ENCODE measurements at places on chromosomes 2 and 18.

- no peak for DNase-seq
These were observed 171.2 kb downstream of the ZNF516 start for GRCh38 chr18:76323891-76324290.

DNA sequence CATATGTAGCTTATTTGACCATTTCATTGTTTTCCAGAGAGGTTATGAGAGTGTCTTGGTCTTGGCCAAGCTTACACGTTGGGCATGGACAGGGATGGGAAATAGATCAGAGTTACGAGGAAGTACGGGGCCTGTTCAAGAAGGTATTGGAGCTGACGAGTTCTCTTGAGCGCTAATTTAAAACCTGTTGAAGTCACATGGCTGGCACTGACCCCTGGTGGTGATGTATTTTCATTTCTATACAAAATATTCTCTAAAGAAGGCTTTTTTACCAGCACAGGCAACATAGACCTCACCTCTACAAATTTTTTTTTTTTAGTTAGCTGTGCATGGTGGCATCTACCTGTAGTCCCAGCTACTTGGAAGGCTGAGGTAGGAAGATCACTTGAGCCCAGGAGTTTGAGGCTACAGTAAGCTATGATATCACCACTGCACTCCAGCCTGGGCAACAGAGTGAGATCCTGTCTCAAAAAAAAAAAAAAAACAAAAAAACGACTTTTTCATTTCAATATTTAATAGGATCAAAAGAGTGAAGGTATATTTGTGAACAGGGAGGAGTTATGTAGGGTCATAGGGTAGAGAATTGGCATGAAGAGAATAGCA lies 19.6 kb downstream of the UGP2 start:
- no peak for DNase-seq

DNA sequence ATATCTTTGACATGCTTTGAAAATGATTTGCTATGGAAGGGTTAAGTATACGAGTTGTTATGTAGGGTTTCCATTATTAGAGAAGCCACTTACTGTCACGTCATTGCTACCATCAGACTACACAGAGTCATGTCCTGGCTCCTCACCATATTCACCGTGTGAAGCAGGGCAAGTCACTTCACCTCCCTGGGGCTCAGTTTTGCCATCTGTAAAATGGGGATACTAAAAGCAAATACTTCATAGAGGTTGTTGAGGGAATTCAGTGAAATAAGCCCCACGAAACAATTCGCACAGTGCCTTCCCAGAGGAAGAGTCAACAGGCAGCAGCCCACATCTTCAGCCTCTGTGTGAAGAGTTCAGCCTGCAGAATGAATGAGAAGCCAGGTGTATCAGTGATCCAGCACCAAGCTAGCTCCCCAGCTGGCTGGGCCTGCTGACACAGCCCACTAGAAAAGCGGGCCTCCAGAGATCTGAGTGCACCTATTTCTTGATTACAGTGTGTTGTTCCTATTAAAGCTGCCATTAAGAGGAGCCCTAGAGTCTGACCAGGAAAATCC lies 3.4 kb downstream of the DIPK1C start:
- no peak for DNase-seq

DNA sequence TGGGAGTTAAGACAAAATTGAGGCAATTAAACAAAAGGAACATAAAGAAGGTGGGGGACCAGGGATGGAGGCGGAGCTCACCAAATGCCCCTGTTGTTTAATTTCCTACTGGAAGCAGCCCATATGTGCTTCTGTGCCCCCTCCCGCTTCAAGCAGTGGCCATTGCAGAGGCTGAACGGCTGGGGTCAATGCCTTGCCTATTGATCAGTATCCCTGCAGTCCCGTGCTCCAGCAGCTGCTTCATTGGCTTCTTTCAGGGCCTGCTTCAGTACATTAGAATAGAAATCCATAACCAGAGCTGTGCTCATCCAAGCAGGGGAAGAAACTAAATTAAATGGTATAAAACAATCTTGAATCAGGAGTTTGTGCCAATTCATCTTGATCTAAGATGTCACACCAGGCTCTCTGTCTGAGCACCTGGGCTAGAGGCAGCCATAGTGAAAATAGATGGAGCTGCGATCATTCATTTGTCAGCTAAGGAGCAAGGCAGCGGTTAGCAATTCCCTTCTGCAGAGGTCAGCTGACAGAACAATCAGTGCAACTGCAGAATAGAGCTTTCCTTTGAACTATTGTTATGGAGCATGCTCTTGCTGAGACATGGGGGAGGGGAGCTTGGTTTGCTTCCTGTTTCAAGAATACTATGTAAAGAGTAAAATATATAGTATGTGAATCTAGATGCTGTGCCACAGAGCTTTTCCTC lies 222.4 kb downstream of the WDR7 start:
- no peak for DNase-seq

GRCh38 chr2:168687314-168687713 lies 115.1 kb upstream of the NOSTRIN start:
- DNase-seq = no peak

DNA sequence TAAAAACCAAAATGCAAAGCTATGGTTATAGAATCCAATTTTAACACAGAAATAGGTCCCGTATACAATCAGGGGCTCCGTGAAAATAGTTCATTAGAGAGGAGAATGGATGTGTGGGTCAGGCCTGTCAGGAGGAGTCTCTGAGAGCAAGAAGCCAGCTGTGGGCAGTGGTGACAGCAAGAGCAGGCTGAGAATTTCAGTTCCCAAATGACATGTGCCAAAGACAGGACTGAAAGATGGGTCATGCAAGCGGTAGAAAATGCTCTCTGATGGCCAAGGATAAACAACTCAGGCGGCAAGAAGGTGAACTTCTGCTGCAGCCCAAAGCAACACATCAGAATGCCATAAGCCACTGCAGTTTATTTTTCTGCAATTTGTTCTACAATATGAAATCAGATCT lies 100.4 kb downstream of the CCDC141 start:
- DNase-seq = no peak

DNA sequence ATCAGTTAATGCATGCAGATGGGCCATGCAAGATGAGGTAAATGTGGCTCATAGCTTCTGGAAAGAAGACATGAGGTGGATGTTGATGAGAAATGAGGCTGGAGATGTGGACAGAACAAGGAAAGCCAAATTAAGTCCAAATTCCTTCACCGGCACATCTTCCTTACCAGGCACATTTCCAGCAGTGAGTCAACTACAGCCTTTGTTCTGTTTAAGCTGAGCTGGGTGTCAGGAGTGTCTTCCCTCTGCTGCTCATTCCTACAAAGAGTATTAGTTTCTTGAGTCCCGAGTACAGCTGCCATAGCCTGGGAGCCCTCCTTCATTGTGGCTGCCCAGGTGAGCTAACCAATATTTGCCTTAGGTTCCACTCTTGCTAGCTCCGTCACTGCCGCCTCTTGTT lies 945.0 kb downstream of the SLC4A3 start:
- DNase-seq = no peak

DNA sequence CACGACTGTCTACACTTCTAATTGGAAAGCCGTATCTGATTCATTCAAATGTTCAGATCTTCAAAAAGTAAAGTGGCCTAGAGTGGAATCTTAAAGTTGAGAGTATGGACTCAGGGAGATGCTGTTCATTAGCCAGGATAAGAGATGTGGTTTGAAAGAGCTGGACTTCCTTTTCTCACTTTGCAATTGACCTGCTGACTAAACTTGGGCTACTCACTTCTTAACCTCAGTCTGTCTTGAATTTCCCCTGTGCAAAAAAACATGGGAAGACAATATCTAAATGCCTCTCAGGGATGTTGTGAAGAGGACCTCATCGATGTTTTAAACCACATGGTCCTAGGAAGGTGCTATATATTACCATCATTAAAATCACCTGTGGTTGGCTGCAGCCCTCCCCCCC lies 64.1 kb downstream of the BCL2 start:
- DNase-seq = no peak

GRCh38 chr2:229087843-229088516 lies 183.1 kb downstream of the PID1 start:
- DNase-seq = no peak

GRCh38 chr18:48811401-48811800 lies 139.4 kb downstream of the SMAD7 start:
- DNase-seq = no peak

DNA sequence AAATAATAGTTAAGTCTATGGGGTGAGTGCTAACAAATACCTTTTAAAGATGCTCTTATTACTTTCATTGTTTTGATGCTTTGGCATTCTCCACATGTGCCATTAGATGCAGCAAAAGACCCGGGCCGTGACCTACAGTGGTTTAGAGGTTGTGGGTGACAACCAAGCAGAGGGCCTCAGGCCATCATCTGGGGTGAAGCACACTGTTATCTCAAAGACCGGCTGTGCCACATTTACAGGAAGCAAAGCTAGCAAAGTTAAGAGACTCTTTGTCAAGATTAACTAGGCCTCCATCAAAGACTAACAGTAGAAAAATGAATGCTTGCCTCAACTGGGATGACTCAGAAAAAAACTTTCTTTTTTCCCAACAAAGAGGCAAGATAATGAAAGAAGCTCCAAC lies 695.3 kb downstream of the SATB2 start:
- DNase-seq = no peak

DNA sequence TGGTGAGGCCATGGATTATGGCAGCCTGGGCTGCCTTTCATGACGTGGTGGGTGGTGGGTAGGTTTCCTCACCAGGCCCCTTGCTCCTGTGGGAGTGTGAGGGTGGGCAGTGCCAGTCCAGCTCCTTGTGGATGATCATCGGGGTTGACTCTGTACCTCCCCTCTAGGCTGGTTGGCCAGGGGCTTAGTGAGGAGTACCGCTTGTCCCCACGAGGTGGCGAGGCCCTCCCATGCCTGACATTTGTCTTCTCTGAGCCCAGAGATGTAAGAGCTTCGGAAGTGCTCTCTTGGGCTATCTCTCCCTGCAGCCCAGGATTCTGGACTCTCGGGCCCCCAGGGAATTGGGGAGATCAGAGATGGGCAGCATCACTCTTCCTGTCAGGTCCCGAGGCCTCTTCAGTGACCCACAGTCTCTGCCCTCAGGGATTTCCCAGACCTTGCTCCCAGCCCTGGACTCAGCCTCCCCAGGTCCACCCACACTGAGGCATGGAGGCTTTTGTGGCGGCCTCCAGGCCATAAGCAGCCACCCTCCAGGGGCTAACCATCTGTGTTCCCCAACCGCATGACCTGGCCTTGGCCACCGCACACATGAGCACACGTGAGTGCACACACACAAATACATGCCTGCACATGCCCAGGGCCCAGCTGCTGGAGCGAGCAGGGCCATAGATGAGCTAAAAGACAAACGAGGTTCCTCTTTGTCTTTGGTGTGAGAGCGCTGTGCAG lies 6.5 kb downstream of the SPR start:
- DNase-seq = no peak

DNA sequence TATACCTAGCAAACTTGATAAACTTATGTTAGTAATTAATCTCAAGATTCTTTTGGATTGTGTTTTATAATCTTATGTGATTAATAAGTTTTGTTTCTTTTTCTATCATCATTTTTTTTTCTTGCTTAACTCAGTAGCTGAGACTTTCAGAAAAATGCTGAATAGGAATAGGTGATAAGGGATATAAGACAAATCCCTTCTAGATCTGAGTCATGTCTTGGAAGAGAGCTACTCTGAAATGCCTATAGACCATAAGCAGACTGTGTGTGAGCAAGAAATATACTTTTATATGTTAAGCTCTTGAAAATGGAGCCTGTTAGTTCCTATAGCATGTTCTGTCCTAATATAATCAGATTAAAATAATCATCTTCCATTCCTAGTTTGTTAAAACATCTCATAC lies 29.6 kb downstream of the CYBRD1 start:
- DNase-seq = no peak

DNA sequence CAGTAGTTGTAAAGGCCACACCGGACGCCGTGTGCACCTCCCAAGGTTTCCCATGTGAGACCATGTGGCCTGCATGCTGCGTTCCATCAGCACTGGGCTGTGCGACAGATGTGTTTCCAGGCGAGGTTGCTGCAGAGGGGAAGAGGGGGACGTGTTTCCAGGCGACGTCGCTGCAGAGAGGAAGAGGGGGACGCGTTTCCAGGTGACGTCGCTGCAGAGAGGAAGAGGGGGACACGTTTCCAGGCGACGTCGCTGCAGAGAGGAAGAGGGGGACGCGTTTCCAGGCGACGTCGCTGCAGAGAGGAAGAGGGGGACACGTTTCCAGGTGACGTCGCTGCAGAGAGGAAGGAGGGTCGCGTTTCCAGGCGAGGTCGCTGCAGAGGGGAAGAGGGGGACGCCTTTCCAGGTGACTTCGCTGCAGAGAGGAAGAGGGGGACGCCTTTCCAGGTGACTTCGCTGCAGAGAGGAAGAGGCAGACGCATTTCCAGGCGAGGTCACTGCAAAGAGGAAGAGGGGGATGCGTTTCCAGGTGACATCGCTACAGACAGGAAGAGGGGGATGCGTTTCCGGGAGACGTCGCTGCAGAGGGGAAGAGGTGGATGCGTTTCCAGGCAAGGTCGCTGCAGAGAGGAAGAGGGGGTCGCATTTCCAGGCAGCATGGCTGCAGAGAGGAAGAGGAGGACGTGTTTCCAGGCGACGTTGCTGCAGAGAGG lies 24.5 kb downstream of the NFATC1 start:
- no peak for DNase-seq

DNA sequence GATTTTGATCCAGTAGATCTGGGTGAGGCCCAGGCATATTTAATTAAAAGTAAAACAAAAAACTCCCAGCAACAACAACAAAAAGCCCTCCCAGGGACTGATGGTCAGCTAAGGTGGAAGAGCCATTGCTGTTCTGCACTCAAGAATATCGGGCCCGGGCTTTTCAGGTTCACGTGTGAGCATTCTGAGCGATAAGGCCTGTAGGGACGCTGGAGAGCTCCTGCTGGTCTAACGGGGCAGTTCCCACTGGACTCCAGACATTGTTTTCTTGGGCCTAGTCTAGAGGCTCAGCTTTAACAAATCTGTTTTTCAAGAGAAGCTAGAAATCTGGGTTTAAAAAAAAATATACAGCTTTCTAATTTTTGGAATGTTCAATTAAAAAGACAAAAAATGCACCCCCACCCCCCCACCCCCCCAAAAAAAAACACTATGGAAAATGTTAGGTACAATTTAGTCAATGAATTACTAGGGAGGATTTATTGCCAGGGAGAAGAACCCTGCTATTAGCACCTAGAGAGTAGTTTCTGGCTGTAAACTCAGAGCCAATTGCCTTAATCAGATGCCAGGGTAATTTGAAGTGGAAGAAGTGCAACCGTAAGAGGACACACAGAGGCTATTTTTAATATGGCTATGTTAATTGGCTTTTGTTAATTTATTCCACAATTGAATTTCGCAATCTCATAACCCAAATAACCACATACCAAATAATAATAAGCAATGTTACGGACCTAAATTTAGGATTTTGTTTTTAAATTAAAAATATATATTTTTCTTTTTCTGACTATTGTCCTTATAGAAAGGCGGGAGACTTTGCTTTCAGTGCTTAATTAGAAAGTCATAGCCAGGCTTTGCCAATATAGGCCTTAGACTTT lies 78.9 kb downstream of the MAP4K4 start:
- no peak for DNase-seq
